CD4-positive, alpha-beta T cell treated with Interleukin-2 at 100 ng/mL for 4 hours (primary cell): ENCODE measurements at places on chromosomes 16 and 17.

DNA sequence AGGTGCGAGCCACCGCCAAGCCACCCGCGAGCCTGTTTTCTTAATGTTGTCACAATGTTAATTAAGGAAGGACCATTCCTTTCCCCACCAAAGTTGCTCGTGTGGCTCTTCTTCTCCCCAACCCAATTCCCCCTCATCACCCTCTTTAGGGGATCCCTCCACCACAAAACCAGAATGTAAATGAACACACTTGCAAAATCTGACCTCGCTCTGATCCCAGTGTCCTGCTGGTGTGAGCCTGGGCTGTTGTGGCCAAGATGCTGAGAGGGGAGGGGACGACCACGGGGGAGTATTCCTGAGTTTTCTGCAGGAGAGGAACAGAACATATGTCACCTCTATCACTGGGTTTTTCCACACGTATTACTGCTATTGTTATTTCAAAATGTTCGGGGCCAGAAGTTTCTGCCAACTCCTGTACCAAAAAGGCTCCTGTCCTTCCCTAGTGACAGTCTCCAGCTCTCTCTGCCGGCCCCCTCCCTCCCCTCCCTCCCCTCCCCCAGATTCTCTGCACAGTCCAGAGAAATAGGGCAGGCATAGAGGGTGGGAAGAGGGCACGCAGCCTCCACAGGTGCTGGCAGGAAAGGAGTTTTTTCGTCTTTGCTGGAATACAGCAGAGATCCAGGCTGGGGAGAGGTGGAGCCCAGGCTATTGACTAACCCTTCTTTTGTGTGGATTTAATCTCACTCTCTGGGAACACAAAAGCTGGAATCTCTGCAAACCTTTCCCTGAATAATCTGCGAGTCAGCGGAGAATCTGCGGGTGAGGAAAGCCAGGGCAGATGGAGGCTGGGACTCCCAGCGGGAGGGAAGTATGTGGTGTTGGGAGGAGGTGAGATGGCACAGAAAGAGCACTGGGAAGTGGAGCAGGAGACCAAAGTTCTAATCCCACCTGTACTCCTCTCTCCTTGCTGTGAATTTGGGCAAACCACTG lies 4.5 kb upstream of the CA4 start:
- no peak for DNase-seq

- peak; percentile 81 for DNase-seq
Measured at GRCh38 chr16:22192261-22193062, 13.6 kb upstream of the EEF2K start.

DNA sequence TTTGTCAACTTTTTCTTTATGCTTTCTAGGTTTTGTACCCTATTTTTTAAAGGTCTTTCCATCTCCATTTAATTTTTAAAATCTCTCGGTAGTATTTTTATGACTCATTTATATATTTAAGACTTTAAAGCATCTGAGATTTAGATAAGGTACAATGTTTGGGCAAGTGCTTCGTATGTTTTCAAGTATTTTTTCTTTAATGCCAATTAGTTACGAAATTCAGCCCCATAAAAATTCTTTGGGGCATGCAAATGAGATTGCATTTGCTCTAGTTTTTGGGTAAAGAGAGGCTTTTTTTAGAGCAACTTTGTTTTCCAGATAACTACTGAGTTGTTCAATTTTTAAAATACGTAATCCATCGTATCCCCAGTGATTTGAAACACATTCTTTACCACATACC lies 65.3 kb upstream of the CRHR1 start:
- no peak for DNase-seq

- DNase-seq, result no peak
Measured at GRCh38 chr16:55915096-55915827, 40.1 kb upstream of the CES5A start.

GRCh38 chr16:3262517-3262916 lies 6.1 kb upstream of the MEFV start:
- DNase-seq, result no peak

GRCh38 chr16:2985893-2986355 lies 5.7 kb upstream of the PKMYT1 start:
- no peak for DNase-seq

DNA sequence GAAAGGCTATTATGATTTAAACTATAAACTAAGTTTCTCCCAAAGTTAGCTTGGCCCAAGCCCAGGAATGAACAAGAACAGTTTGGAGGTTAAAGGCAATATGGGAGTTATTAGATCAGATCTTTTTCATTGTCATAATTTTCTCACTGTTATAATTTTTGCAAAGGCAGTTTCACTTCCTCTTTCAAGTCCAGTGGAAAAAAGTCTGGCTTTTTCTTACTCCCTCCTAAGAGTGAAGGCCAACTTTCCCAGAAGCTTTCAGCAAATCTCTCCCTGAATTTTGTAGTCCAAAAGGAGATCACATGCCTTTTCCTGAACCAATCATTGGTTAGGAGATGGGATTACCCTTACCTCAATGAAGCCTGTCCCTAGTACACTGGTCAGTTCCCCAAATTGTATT lies 9.1 kb upstream of the BLMH start:
- DNase-seq, result no peak

DNA sequence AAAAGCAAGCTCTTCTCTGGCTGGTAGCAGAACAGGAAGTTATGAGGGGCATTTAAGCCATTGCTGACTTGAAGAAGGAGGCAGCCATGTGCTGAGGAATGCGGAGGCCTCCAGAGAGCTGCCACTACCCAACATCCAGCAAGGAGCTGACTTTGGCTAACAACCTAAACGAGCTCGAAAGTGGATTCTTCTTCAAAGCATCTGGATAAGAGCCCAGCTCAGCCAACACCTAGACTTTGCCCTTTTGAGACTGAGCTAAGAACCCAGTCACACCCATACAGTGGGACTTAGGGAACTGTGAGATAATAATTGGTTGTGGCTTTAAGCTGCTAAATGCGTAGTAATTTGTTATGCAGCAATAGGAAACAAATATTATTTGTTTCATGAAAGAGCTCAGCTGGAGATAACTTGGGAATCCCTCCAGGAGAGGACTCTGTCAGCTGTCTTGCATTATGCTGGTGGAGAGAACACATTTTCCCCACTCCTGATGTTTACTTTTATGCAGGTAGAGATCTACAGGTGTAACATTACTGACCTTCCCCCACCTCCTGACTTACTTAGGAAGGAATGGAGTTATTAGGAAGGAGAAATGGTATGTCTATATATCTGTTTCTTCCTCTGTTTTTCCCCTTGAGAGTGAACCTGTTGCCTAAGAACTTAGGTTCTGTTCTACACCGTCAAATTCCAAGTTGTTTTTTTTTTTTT lies 52.7 kb upstream of the ZNF629 start:
- DNase-seq, result no peak

GRCh38 chr16:87927195-87927562 lies 9.2 kb downstream of the CA5A start:
- DNase-seq, result no peak

GRCh38 chr17:77830816-77831473 lies 127.6 kb upstream of the TNRC6C start:
- no peak for DNase-seq

- DNase-seq, result no peak
Measured at GRCh38 chr16:75945916-75946457, 219.7 kb upstream of the CPHXL start.

- DNase-seq, result peak; percentile 98
Measured at GRCh38 chr16:3150346-3151218, 15.8 kb downstream of the ZNF213 start.

DNA sequence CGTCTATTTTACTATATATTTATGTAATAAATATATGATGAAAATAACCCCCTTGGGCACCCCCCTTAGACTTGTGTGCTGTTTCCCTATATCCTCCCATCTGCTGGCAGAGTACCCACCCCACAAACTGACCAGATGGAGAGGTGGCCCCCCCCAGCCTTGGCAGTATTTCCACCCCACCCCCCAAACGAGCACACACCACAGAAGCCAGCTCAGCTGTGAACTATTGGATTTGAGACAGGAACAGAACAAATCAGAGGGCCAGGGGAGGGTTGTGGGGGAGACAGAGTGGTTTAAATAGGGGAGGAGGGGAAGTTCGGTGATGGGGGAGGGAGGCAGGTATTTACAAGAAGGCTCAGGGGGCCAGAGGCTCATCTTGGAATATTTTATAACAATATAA lies 7.8 kb downstream of the NR1D1 start:
- DNase-seq, result no peak
